ENCODE measurements at places on chromosomes 1 and 21.

DNA sequence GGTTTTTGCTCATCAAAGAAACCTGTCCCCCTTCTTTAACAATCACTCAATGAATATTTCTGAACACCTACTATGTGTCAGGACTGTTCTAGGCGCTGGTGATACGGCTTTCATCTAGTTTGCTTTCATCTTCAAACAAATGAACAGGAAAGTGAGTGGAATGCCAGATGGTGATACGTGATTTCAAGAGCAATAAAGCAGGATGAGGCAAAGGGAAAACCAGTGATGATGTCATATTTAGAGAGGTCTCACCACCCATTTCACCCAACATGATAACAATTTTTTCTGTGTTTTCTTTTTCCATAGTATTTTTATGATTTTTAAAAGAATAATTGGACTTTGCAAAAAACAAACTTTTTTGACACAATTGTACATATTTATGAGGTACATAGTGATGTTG lies 11.3 kb upstream of the SLC6A17 start:
- DNase-seq: no peak

GRCh38 chr1:33316601-33317000 lies 4.3 kb downstream of the A3GALT2 start:
- no peak for DNase-seq

DNA sequence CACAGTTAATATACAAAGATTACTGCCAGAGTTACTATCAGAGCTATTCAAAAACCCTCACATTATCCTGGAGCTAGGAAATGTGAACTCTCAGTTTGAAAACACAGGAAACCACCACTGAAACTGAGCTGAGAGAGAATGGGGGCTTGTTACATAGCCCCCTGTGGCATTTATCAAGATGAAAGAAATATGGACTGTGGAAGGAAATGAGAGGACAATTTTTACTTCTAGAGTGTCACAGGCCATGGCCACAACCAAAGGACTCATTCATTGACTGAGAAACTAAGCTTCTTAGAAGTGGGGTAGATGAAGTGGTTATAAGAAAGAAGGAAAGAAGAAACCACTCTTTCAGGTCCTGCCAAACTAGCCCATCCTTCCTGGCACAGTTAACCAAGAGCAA lies 25.3 kb downstream of the DSTYK start:
- no peak for DNase-seq

DNA sequence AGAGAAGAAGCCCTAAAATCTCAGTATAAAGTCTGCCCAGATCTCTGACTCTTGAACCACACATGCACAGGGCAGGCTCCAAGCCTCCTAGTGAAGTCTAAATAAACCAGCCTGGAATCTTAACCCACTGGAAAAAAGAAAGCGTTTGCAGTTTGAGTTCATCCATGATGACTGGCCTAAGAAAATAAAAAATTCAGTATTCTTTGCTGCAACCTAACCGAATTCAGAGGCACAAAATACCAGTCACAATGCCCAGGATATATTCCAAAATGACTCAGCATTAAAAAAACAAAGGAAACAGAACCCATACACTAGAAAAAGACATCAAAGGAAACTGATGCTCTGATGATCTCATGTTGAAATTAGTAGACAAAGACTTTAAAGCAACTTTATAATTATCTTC lies 269.2 kb downstream of the SDCCAG8 start:
- peak; percentile 40 for DNase-seq

DNA sequence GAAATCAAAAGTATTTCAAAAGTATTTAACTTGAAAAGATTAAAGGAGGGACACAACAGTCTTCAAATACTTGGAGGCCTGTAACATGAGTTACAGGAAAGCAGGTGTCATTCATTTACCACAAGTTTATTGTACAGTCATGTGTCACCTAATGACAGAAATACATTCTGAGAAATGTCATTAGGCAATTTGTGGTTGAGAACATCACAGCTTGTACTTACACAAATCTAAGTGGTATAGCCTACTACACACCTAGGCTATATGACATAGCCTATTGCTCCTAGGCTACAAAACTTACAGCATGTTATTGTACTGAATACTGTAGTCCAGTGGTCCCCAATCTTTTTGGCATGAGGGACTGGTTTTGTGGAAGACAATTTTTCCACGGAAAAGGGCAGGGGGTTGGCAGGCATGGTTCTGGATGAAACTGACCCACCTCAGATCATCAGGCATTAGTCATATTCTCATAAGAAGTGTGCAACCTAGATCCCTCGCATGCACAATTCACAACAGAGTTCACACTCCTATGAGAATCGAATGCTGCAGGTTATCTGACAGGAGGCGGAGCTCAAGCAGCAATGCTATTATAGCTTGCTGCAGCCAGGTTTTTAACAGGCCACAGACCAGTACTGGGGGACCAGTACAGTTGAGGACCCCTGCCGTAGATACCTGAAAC lies 25.0 kb upstream of the PHTF1 start:
- DNase-seq: no peak

All from AG09309 (cell line).